ENCODE measurements at places on chromosomes 1 and 21. TPM values are rescaled to one million over a fixed set of nuclear protein-coding genes. Genes with fewer than 3 reads are reported as not detected.

OXCT2 gene
- total RNA-seq: 1.5 TPM

MYOG gene
- total RNA-seq: not detected

CCDC181 gene
- 1.2 TPM for total RNA-seq

ADAM30 gene
- total RNA-seq: not detected

C1QC gene
- total RNA-seq: 254 TPM

OR10Z1 gene
- not detected for total RNA-seq

CD1B gene
- not detected for total RNA-seq

CD1D gene
- total RNA-seq: 1.6 TPM

NID1 gene
- 239 TPM for total RNA-seq

SLC22A15 gene
- 2.3 TPM for total RNA-seq

CYP4Z1 gene
- total RNA-seq: 1.2 TPM

AADACL3 gene
- not detected for total RNA-seq

TMEM82 gene
- total RNA-seq: not detected

FCRL6 gene
- total RNA-seq: 0.62 TPM

FAM163A gene
- 0.19 TPM for total RNA-seq

FALEC gene
- not detected for total RNA-seq

All from gastroesophageal sphincter (tissue), 4 donors.